ENCODE measurements at places on chromosomes 2 and 18.

DNA sequence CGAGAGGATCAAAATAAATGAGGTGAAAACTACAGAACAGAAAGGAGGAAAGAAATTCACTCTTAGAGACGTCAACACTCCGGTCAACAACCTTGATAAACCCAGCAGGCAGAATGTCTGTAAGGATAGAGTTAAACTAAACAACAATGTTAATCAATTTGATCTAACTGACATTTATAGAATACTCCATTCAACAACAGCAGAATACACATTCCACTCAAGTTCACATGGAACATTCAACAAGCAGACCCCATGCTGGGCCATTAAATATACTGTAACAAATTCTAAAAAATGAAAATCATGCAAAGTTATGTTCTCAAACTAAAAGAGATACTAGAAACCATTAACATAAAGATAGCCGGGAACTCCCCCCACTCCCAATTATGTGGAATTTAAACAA, 41.8 kb downstream of the FAM210A start:
- DNase-seq, result no peak

GRCh38 chr2:171160956-171161740, 455 bp upstream of the TLK1 start:
- peak; percentile 75 for DNase-seq

DNA sequence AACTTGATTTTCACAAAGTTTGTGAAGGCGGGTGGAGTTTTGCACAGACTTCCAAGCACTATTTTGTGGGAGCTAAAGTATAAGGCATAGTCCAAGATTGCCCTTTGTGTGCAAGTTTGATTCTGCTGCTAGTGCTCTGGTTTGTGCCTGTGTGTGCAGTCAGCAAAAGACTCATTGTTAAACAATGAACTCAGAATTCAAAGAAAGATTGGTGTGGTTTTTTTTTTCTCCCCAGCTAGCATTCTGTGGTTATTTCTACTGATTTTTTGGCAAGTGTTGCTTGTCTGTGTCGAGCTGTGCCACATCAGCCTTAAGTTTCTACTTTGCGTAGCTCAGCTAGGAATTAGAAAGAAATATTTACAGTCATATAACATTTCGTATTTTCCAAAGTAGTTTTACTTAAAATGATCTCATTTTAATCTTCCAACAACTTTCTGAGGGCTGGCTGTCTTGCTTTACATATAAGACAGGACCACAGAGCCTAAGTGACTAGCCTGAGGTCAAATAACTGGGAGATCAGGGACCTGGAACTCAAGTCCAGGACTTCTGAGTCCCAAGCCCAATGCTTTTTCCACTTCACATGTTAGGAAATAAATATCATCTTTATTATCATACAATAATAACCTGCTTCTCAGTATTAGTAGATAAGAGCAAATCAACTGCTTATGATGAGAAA, 69.8 kb downstream of the BABAM2 start:
- DNase-seq, result peak; percentile 33

- no peak for DNase-seq
Observed at GRCh38 chr2:129192841-129193253, 786.6 kb upstream of the RAB6C start.

- DNase-seq, result no peak
Observed at GRCh38 chr18:3323900-3324299, 62.0 kb downstream of the MYL12B start.

- DNase-seq, result no peak
Observed at GRCh38 chr2:215981115-215981514, 32.2 kb downstream of the MREG start.

GRCh38 chr18:35174093-35174731, 66.6 kb upstream of the ZNF397 start:
- DNase-seq, result peak; percentile 63

GRCh38 chr2:12978066-12978835, 261.5 kb downstream of the TRIB2 start:
- DNase-seq, result no peak

DNA sequence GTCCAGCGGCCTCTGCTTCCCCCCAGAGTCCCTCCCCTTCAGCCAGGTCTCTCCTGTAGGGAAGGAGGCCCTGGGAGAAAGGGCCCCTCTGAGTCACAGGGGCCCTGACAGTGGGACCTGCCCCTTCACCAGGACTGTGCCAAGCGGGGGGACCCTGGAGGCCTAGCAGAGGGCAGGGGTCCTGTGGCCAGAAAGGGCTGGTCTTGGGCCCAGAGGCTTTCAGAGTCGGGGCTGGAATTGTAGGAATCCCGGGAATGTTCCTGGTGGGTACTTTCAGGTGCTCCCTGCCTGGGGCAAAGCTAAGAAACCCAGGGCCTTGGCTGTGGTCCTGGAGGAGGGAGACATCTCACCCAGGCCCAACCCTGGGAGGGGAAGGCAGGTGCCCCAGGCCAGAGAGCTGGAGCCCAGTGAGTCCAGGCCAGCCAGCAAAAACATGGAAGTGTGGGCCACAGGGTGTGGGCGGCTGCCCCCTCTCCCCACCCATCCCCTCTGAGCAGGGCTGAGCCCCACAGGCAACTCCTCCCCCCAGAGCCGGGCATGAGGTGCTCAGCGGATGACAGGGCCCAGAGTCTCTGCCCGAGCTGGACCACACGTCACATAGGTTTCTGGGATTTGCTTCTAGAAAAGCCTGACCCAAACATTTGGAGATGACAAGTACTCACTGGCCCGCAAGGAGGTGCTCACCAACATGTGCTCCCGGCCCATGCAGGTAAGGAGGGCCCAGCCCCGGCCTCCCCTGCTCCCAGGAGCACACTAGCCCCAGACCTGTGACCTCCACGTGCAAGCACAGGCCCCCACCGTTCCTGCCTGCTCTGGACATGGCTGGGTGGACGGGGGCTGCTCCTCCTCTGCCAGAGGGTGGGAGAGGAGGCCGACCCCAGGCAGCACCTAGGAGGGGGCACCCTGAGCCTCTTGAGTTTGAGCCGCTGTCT, 48.2 kb upstream of the ALPP start:
- DNase-seq, result no peak

DNA sequence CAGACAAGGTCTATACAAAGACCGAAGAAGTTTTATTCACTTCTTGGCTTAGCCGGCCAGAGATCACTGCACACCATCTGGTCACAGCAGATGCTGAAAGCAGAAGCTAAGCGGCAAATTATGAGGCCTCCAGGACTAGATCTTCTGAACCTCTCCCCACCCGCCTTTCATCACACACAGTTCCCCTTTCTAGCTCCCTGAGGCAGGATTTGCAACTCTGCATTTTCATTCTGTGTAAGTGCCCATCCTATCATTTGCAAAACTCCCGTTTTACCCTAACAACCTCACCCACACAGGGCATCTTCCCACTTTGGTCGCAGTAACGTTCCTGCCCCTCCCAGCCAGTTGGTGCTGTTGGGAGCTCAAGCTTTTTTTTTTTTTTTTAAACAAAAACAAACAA, 3.1 kb upstream of the MOB1A start:
- DNase-seq, result peak; percentile 70

DNA sequence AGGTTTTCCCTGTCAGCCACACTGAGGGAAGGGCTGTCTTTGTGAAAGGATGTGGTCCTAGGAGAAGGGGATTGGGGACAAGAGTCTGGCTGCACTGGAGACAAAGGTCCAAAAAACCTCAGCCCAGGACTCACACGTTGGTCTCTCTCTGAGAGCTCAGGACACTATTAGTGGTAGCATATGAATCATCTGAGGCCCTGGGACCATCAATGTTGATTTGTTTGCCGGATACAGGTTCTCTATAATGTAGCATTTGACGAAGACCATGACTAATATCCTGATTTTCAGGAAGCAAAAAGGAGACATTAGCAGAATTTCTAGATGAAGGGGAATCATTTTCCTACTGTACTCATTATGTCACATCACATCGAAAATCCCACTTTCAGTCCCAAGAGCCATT, 22.2 kb upstream of the DNAH6 start:
- DNase-seq, result no peak

DNA sequence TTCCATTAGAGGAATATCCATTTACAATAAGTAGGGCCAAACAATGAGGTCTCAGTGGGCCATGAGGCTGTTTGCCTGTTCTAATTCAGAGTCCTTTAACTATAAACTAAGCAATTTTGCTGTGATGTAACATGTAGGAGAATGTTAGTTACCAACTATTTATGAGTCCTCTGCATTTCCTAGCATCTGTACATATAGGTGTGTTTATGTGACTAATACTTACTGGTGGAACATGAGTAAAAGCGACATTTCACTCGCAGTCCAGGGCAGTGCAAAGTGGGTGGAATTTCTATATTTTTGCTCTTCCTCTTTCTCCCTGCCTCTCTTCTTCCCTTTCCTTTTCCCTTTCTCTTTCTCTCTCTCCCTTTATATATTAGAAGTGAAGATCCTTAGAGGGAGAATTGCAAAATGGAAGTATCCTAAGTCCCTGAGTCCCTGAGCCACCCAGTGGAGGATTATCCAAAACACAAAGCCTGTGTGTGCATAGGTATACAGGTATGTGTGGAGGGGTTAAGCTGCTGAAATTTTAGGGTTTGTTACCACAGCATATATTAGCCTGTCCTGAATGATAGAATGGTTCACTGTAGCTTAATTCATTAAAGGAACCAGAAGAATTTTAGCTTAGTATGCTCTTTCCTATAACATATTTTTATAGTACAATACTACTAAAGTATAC, 487.0 kb upstream of the FANCL start:
- no peak for DNase-seq

GRCh38 chr2:40877734-40878288, 425.9 kb upstream of the SLC8A1 start:
- no peak for DNase-seq

DNA sequence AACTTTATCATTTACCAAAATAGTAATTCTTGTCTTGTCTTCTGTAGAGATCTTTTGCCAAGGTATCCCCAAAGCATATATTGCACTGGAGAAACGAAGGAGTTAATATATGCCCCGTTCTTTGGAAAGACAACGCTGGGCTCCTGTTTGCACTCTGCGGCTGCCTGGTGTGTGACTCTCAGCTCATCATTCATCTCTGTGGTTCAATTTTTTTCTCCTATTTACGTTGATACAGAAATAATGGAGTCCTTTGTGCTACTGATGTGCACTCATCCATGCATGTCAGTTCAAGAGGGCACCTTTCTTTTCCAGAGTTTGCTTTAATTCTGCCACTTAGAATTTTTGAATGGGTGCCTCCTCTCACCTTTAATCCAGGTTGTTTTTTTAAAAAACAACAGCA, 655.5 kb downstream of the DCDC2C start:
- no peak for DNase-seq

DNA sequence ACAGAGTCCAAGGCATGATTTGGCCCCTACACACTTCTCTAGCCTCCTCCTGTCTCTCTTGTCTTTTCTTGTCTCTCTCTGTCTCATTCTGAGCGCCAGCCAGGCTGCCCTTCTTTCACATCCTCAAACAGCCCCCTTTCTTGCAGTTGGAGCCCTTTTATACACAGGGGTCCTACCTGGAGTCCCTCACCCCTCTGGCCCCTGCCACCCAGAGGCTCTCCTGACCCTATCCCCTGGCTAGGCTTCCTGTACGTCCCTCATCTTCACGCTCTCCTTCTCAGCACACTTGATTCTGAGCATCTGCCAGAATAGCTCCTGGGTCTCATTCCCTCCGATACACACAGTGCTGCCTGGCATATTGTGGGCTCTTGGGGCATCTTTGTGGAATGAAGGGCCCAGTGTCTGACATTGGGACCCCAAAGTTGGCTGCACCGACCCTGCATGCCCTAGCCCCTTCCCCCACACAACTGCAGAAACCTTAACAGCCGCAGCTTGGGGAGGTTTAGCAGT, 261.9 kb downstream of the DYSF start:
- no peak for DNase-seq

GRCh38 chr2:101330253-101330933, 21.9 kb upstream of the RNF149 start:
- peak; percentile 91 for DNase-seq

DNA sequence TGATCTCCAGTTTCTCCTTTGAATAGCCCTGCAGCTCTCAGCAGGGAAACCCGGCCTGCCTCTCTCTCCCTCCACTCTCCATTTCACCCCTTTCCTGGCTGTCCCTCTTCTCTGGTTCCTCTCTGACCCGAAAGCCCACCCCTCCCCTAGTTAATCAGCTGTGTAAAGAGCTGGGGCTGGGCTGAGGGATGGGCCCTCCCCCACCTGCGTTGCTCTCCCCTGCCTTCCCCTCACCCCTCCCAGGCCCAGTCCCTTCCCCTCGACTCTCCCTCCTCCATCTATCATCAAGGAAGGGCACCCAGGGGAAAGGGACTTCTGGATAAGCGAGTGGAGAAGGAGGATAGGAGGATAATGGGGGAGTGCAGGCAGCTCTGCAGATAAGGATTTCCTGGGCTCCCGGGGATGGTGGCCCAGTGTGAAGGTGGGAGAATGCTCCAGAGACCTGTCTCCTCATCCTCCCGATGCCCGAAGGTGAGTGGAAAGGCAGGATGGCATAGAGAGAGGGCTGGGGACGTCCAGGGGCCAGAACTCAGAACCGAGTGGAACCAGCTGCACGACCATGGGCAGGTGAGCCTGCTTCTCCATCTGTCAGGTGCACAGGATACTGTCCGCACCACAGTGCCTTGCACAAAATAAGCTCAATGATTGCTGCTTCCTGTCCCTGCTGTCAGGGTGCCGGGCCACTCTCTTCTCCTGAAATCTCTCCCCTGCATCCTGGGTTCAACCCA, 12.0 kb downstream of the SLC30A3 start:
- no peak for DNase-seq

DNA sequence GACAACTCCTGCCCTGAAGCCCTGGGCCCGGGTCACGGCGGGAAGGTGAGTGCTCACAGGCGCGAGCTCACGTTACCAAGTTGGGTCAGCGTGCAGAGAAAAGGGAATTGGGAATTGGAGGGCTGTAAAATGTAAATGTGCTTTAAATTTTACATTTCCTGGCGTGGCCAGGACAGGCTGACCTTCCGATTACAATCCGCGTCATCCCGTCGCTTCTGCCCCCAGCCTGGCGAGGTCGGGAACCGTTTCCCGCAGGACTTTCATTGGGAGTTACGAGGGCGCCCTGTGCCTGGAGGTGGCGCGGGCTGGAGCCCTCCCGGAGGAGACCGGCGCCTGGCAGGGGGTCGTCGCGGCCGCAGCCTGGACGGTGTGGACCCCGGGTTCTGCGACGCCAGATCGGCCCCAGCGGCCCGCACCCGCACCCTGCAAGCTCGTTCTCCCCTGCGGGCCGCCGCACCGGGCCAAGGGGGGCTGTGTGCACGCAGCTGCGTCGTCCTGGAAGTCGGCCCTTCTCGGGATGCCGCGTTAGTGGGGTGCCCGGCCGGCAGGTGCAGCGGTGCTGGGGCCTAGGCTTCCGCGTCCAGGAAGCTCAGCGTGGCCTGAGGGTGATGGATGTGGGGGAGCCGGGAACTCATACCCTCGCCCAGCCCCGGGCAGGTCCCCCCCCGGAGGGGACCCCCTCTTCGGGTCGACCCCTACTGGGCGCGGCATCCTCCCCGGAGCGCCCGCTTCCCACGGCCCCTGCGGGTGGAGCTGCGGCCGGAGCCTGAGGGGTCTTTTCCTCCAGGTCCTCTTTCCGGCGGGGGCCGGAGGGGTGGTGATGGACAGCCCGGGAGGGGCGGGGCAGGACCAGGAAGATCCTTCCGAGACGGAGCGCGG, 63.9 kb downstream of the LRRFIP1 start:
- no peak for DNase-seq

- peak; percentile 67 for DNase-seq
Observed at GRCh38 chr2:105369777-105370690, 28.8 kb downstream of the FHL2 start.

GRCh38 chr2:190093793-190094192, 31.3 kb upstream of the MSTN start:
- DNase-seq, result no peak

All from globus pallidus (tissue), 1 donor.